ENCODE measurements at places on chromosomes 16 and 17. TPM values are rescaled to one million over a fixed set of nuclear protein-coding genes. Genes with fewer than 3 reads are reported as not detected.

The OR4D1 gene
- total RNA-seq, result 0.07 TPM

DNA sequence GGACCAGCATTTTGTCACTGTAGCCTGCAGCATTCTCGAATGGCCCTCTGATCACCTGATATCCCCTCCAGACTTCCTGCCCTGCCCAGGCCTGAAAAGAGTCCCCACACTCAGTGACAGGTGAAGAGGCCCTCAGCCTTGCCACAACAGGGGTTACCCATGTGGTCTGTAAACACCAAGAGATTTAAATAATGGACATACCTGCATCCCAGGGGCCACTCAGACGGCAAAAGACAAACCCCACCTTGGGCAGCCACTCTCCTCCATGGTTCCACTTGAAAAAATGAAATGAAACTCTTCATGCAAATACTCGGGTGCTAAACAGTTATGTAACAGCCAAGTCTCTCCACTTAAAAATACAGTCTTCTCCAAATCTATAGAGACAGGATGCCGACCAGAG, 22.9 kb upstream of the PECAM1 start:
- DNase-seq, result no peak

DNA sequence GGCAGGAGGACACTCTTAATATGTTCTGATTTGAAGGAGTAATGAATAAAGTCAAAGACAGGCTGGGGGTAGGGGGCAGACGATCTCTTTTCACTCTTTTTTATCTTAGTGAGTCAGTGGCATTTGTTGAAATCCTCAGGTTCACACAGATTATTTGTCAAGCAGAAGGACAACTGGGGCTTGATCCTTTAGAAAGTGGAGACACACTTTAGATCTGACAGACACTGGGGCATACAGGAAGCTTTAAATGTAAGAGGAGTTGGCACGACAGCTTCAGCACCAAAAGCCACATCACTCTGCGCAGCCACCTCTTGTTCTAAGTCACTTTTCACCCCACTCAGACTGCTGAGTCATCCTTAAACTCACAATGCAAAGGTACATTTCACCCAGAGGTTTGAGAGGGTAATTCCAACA, 121.5 kb downstream of the STXBP4 start:
- DNase-seq, result no peak

- DNase-seq, result no peak
These were observed 13.7 kb upstream of the TRPV3 start for GRCh38 chr17:3571043-3571900.

DNA sequence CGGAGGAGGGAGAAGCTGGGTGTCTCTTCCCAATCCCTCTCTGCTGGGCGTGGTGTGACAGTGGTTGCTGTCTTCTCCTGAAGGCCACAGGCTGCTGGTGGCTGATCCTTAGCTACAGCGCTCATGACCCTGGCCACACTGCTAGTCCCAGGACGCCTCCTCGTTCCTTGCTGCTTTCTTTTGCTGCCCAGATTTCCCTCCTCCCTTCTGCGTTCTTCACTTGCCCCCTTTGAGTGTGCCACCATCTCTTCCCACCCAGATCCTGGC, 90.1 kb downstream of the MRC2 start:
- no peak for DNase-seq

- DNase-seq, result peak; percentile 75
These were observed 80.9 kb downstream of the ARHGAP23 start for GRCh38 chr17:38508954-38509771.

Measured in heart right ventricle (tissue), 16 donors.